Stimulated activated CD8-positive, alpha-beta memory T cell treated with anti-CD3 and anti-CD28 coated beads, Interleukin-15, amount 100 ng/mL, for 1 hour (primary cell): ENCODE measurements at places on chromosomes 13 and 19.

DNA sequence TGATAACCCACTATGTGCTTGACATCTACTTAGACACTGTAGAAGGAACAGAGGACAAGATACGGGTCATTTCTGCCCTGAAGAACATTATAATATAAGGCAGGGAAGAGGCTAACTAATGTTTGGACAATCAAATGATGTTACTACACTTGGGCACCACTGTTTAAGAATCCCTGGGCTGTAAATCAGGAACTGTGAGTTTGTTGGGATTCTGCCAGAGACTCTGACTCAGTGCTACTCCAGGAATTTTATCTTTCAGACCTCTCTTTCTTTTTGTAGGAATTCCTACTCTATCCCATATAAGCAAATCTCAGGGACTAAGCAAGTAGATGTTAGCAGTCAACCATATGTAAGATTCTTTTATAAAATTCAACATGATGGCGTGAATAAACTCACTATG is 3.1 kb upstream of the ZNF471 start:
- no peak for DNase-seq

DNA sequence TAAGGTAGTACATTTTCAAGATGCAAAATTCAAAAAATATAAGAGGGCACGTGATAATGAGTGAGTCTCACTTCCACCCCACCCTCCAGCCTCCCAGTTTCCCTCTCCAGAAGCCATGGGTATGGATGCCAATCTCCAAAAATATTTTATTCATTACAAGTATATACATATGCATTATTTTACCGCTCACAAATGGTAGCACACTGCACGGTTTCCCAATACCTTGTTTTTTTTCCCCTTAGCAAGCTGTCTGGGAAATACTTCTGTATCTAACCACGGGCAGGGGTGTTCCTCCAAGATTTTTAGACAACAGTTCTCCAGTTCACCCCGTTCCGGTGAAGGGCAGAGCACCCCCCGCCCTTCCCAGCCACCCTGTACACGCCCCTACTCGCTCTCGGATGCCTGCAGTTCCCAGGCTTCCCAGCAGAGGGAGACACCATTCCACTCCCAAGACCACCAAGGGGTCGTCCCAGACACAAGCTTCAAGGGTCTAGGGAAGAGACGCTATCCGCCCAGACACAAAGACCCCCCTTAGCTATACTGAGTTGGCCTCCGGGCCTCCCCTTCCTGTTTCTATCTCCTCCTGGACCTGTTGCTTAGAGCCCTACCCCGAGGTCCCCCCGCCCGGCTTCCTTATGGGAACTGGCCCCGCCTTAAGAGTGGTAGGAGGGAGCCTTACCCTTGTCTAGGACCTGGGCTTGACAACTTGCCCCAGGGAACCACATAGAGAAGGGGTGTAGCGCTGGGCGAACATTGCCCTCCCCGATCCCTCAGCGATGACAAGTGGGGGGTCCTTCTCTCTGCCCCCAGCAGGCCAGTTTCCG is 1.1 kb upstream of the FXYD3 start:
- DNase-seq, result peak; percentile 56

DNA sequence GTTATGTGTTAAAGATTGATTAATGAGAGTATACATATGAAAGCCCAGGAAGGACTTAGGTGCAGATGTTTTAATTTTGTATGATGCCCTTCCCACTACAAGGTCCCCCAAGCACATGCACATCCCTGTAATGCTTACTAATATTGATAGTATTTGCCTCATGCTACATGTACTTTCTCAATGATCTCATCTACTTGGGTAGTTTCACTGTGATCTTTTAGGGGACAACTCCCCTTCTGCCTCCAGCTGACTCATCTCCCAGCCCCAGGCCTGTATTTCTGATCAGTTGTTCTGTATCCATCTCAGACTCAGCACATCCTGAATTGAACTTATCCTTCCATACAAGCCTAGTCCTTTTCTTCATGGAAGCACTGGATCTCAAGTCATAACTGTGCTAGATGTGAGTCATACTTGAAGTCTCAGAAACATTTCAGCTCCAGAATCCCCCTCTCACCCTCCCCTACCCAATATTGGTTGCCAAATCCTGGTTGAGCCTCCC is 49.4 kb upstream of the INTS6 start:
- DNase-seq, result no peak

- DNase-seq, result no peak
Observed at GRCh38 chr19:18419699-18420460, 682 bp downstream of the SSBP4 start.

GRCh38 chr19:46081928-46082727 is 41.3 kb upstream of the IGFL4 start:
- no peak for DNase-seq

GRCh38 chr13:39102981-39103490 is 64.8 kb downstream of the NHLRC3 start:
- DNase-seq, result no peak
